ENCODE measurements at places on chromosomes 3 and 15.

GRCh38 chr3:187830181-187830580 lies 84.9 kb upstream of the BCL6 start:
- no peak for DNase-seq

GRCh38 chr15:72796210-72796514 lies 12.6 kb upstream of the ADPGK start:
- DNase-seq: no peak

DNA sequence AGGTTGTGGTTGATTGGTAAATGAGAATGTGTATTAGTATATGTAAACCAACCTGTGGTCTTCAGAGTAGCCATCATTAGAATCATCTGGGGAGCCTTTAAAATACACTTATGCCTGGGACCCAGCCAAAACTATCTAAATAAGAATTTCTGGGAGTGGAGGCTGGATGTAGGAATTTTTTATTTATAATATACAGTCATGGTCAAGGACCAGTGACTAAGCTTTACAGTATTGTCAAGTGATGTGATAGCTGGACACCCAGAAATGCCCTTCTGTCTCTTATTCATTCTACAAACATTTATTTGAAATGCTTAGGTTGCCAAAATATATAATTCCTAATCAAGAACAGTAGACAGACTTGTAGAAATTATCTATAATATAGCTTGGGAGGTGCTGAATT lies 132.2 kb downstream of the MBNL1 start:
- DNase-seq: no peak

DNA sequence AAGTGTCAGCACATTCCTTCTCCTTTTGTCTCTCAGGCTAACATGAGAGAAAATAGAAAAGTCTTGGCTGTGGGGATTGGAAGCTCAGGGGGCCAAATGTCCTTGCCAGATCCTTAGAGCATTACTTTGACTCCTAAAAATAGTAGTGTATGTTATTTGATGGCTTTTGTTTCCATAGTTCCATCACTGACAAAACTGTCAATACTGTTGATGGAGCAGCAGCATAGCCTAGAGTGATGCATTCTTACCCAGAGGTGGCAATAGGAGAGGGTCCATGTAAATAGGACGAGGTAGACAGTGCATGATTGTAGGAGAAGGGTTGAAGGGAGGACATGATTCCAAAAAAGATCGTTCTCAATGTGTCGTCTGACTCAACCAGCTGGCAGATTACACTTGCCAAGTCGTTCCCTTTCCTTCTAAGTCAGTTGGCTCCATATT lies 282.7 kb upstream of the TPRG1 start:
- no peak for DNase-seq

DNA sequence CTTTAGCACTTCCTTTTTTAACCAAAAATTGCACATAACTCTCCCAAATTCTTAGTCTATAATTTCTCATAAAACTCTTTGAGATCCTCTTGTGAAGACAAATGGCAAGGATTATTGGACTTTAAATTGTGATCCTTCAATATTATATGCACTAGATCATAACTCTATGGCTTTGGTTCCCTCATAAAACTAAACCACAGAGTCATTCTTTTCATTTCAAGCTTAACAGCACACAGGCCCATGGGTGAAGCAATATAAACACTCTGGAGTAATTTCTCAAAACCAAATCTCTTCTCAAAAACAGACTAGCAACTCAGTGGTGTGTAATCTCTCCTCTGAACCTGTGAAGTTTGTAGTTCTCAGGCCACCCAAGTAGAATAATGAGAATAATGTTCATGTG lies 171.0 kb upstream of the NECTIN3 start:
- DNase-seq: no peak

- DNase-seq: no peak
Observed at GRCh38 chr3:111194048-111194447, 122.4 kb downstream of the NECTIN3 start.

DNA sequence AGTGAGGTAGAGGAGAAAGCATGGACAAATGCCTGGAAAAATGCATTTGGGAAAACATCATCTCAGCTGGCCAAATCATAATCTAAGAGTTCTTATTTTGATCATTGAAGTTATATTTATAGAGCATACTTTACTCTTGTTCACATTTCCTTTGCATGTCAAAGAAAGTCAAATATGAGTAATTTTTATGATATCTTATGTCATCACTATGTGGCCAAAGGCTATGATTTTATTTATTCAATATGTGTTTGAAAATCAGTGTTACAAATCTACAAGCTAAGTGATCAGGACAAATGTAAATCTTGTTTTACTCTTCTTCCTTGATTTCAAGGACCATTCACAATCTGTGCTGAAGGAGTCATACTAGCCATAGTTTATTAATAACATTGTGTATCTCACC lies 237.2 kb upstream of the DPH6 start:
- DNase-seq: no peak

GRCh38 chr3:134795746-134796280 lies 753 bp downstream of the EPHB1 start:
- no peak for DNase-seq

- DNase-seq: no peak
Observed at GRCh38 chr15:36970522-36970921, 129.8 kb downstream of the MEIS2 start.

DNA sequence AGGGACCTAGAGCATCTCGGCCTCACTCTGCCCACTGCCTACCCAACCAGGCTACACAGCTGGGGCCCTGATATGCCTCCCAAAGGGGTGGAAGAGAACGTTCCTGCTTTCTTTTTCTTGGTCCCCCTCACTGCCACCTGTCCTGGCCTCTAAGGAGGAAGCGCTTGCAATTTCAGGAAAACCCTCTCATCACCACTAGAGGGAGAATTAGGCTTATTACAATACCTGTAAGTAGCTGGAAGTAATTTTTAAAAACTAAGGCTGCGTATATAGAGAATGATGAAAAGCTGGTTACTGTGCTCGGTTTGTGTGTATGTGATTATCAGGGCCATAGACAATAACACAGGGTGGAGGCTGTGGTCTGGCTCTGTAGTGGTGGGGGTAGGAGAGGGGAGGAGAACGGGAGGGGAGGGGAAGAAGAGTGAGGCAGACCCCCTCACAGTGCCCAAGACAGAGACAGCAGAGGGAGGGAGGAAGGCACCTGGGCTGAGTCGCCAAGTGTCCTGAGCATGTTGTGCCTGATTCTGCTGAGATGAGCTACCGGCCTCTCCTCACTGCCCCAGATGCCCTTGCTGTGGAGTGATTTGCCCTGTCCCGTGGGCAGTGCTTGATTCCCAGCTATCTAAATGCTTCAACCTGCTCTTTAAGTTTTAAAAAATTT lies 3.3 kb downstream of the GABRG3 start:
- no peak for DNase-seq

DNA sequence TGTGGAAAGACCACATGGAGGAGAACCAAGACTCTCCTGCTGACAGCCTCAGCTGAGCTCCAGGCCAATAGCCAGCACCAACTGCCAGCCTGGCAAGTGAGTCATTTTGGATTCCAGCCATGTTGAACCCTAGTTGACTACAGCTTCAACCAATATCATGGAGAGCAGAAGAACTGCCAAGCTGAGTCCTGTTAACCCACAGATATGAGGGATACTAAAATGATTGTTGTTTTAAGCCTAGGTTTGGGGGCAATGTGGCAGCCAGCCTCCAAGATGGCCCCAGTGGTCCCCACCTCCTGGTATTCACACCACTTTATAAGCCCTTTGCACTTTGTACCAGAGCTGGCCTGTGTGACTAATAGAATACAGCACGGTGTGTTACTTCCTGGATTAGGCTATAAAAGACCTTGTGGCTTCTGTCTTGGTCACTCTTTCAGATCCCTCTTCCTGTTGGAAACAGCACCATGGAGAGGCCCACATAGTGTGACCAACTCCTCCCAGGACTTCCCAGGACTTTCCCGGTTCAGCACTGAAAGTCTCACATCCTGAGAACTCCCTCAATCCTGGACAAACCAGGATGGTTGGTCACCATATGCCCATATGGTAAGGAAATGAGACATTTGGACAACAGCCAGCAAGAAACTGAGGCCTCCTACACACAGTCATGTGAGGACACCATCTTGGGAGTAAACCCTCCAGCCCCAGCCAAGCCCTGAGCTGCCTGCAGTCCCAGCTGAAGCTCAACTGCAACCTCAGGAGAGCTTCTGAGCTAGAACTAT lies 32.4 kb upstream of the CDV3 start:
- DNase-seq: no peak

- no peak for DNase-seq
Observed at GRCh38 chr3:44072601-44073540, 168.8 kb upstream of the TOPAZ1 start.

DNA sequence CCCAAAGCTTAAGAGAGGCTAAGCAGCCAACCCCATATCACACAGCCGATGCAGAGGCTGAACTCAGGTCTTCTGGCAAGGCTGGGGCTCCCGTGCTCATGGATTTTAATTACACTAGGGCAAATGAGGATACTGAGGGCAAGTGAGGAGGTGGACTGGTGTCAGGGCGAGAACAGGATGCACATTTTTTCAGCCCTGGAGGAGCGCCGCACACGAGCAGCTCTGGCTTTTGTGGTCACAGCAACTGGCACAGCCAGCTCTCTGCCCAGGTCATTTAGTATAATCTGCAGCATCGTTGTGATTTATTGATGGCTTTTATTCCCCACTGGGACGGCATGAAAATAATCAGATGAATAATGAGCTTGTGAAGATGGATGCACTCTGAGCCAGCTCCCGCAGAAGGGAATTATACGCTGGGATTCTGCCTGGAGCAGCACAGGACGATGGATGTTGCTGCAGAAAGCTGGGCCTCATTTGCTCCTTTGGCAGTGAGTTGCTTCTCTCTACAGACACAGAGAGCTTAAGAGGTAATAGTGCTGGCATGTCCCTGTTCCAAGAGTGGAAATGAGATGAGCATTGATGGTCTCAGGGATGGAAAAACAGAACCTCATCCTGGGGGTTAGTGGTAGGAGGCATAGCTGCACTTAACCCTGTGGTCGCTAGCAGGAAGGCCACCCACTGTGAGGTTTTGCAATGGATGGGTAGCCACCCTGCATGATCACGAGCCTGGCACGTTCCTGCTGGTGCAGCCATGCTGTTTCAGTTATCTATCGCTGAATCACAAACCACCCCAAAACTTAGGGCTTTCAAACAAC lies 135.4 kb downstream of the UACA start:
- DNase-seq: no peak

- no peak for DNase-seq
Observed at GRCh38 chr3:150371741-150372254, 36.3 kb upstream of the TSC22D2 start.

DNA sequence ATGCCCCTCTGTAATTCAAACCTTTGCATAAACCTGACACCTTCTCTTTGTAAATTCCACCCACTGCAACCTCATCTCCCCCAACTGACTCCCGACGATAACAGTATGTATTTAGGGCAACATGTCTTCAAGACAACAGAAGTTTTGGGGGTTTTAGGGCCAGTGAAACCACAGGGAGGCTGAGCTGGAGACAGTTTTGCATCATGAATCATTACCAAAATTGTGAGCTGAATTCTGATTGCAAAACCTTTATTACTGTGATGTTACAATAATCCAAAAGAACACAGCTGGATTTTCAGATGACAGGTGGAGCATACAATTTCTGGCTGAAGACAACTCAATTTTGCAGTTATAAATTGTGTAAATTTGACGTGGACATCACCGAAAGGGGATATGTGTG lies 281.3 kb upstream of the TTC14 start:
- no peak for DNase-seq

DNA sequence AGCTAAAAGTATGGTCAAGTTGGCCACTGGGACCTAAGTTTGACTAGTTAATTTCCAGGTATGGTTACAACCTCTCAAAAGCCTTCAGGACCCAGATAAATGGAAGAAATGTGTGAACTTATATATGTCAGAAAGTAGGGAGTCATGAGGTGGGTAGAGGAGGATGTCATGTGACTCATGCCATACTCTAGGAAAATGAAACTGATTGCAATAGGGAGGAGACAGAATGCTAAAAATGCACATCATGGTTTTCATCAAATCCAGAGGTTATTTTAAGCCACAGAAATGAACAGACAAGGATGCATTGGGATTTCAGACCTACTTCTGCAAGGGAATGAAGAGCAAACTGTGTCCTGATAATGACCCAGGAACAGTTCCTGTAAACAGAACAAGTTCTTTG lies 310.0 kb downstream of the EDEM1 start:
- no peak for DNase-seq

DNA sequence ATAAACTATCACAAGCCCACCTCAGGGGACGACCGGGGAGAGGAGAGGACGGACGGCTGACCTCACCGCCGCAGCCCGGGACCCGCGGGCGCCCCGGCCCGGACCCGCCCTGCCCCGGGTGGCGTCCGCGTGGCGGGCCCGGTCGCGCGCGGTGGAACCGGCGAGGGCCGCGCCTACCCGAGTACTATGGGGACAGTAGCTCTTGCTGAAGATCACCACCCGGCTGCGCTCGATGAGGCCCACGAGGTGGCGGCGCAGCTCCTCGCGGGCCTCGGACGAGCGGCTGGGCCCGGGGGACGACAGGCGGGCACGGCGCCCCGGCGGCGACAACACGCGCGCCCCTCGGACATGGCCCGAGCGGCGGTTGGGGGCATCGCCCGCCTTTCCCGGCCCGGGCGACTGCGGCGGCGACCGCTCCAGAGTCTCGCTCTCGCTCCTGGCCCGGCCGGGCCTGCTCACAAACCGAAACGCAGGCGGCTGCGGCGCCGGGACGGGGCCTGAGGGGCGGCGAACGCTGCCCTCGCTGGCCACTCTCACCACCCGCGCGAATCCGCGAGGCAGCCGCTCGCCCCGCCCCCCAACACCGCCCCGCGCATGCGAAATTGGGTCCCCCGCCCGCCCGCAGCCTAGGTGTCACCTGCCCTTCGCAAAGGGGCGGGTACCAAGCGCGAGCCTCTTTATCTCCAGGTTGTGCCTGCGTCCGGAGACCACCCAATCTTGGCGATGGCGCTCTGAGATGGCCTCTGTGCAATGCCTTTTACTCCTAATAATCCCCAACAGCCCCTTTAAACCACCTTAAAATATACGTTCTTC lies at the start of gene TXNRD3:
Gene TXNRD3, minus strand, starts transcription at position 554 of the 813 bp plus-strand sequence.
- peak; percentile 38 for DNase-seq

- no peak for DNase-seq
Observed at GRCh38 chr3:38556640-38557358, 60.7 kb downstream of the EXOG start.

DNA sequence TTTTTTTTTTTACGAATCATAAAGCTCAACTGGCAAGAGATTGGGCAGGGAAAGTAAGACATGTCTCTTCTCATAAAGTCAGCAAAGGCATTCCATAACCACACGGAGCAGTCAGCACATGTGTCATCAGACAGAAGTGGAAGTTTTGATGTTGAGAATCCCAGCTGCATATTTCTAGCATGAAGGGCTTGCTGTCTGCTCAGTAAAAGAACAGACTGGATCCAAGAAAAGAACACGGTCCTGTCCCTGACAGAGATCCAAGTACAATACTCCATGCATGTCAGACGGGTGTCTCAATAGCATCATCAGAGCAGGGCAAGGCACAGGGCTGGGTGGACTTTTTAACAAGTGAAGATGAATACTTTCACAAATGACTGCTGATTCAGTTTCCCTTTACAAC lies 38.2 kb downstream of the ABI3BP start:
- DNase-seq: no peak

DNA sequence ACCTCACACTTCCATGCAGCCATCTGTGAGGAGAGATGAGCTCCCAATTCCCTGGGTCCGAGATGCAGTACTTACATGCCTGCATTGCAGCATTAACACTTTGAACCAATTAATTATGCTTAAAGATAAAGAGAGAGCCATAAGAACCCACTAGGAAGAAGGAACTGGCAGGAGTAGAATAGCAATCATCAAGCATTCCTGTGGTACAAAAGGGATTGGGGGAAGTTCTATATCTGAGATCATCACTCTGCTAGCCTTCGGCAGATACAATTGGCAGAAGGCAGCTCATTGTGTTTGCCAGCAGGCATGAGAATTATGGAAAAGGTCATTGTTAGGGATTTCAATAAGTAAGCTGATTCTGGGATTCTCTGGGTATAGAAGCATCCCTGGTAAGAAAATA lies 891.4 kb downstream of the NTRK3 start:
- no peak for DNase-seq
